Renal cortical epithelial cell (primary cell): ENCODE measurements at places on chromosomes 12 and 14. TPM values are rescaled to one million over a fixed set of nuclear protein-coding genes. Genes with fewer than 3 reads are reported as not detected.

Gene CAPZA3
- not detected in 2 replicates for total RNA-seq

Gene BAZ1A
- 48.6 and 68.4 TPM in 2 replicates for total RNA-seq

Gene SDR9C7
- total RNA-seq, result not detected in 2 replicates

Gene AMN
- total RNA-seq, result 1.4 and 2.5 TPM in 2 replicates

Gene GOLT1B
- total RNA-seq, result 47.5 and 89.3 TPM in 2 replicates

Gene C14orf132
- 0.87 and 22.5 TPM in 2 replicates for total RNA-seq
